ENCODE measurements at places on chromosomes 1 and 21. TPM values are rescaled to one million over a fixed set of nuclear protein-coding genes. Genes with fewer than 3 reads are reported as not detected.

Gene OR14K1
- not detected for total RNA-seq

Gene TRABD2B
- 2.1 TPM for total RNA-seq

Gene FCGR1A
- total RNA-seq, result not detected

Gene AQP10
- 0.26 TPM for total RNA-seq

Gene KRTAP19-3
- total RNA-seq, result not detected

Gene PDC
- not detected for total RNA-seq

Gene ARHGEF16
- total RNA-seq, result 8.1 TPM

Data from suprapubic skin (tissue), 4 donors.